ENCODE measurements at places on chromosomes 1 and 21.
A peak's percentile ranks its signal among the peaks of the same experiment; 100 is the strongest.

DNA sequence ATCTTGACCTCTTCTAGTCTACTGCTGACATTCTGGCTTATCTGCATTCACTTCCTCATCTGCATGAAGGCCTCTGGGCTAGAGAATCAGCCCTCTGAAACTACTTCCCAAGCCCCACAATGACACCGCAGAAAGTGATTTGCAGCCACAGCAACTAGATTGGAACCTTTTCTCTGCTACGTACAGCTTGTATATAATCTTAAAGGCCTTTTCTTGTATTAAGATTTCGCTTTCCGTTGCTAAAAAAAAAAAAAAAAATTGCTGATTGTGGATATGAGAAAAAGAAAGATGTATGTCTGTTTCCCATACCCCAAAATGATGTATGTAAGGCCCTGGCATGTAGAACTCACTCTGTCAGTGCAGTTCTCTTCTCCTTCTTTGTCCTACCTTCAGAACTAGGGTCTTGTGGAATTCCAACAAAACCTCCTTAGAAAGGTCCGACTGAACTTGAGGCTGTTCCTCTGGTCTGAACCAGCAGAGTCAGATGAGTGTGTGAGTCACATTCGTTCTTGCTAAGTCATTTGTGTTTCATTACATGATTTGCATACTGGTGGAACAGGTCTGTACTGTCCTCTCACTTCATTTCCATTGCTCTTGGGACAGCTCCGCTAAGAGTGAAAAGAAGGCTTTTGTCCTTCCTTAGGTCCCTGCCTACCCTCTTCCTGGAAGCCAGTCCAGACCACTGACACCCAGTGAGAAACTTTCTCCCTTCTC, 62.7 kb downstream of the PLPP3 start:
- DNase-seq = peak; percentile 22

- DNase-seq = no peak
These were observed 156.0 kb downstream of the COL24A1 start for GRCh38 chr1:86000601-86001000.

- DNase-seq = no peak
These were observed 367.4 kb downstream of the CAMTA1 start for GRCh38 chr1:7152655-7153054.

DNA sequence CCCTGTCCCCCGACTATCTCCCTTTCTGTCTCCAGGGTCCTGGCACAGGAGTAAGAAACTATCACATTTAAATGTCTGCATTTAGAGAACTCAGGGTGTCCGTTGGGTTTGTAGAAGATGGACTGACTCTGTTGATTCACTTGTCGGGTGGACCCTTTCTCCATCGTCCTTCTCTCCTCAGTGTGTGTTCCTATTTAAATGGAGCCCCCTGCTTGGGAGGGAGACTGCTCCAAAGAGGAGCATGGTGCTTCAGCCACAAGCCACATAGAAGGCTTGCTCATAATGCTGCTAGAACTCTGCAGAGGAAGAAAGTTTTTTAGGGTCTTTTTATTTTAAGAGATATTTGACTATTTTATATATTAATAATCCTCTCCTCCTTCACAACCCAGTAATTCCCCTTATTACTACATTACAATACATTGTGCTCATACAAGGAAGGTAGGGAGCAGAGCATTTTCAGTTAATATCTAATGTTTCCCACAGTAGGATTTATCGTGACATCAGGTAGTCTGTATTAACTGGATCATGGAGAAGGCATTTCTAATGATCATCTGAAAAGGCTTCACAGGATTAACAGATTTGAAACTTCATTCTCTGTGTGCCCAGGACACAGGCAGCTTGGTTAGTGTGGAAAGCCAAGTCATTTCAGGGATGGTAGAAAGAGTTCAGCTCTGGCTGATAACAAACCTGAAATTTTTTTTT, 13.8 kb downstream of the FGGY start:
- no peak for DNase-seq
